Left ventricle myocardium inferior (tissue), 1 donor: ENCODE measurements at places on chromosomes 5 and 9. TPM values are rescaled to one million over a fixed set of nuclear protein-coding genes. Genes with fewer than 3 reads are reported as not detected.

SPATA31D4 gene
- not detected for total RNA-seq

GRCh38 chr9:110059461-110059860 lies 148.5 kb downstream of the C9orf152 start:
- peaks cover 4% of the 10 kb centered on the region for H3K36me3 ChIP-seq
- peaks cover 74% of the 10 kb centered on the region for H3K4me1 ChIP-seq
- H3K27me3 ChIP-seq: no peaks in the 10 kb centered on the region
- H3K4me3 ChIP-seq: no peak overlapping the region
- no peak for DNase-seq
- peak overlapping the region; percentile 47 for H3K27ac ChIP-seq

DNA sequence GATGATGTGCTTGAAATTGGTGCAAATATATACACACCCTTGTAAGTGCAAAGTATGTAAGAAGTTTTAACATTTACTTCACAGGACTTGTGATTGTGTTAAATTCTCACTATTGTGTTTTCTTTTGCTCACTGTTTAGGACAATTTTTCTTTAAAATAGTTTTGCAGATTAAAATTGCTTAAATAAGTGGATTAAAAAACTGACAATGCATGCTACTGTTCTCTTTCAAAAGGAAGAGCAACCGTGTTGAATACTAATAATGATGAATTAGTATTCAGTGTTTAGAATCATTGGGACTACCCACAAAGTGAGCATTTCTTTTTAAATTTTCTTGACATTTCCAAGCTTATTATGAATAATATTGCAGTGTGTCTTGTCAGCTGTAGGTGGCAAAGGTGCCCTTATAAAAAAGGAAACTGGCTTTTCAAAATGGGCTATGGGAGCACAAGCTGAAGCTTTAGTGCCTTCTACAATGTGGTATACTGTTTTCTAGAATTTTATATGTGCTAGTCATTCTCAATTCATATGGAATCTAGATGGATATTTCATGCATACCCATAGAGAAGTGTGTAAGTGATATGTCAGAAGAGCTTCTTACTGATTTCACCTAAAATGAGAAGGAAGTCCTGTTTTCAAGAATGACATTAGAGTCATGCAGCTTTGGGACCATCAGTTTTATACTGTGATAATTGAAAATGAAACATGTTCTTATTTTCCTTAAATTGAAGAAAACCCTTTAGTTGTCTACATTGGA lies 35.4 kb downstream of the SREK1 start:
- H3K4me3 ChIP-seq: no peak overlapping the region
- H3K27me3 ChIP-seq: no peaks in the 10 kb centered on the region
- no peak for DNase-seq
- peaks cover 70% of the 10 kb centered on the region for H3K36me3 ChIP-seq
- peaks cover 12% of the 10 kb centered on the region for H3K4me1 ChIP-seq

MCIDAS gene
- total RNA-seq: not detected

- no peak overlapping the region for H3K4me3 ChIP-seq
- H3K27ac ChIP-seq: no peak overlapping the region
- no peaks in the 10 kb centered on the region for H3K36me3 ChIP-seq
- no peak for DNase-seq
- no peaks in the 10 kb centered on the region for H3K27me3 ChIP-seq
Measured at GRCh38 chr5:178632285-178632684, 5.4 kb upstream of the CLK4 start.

DNA sequence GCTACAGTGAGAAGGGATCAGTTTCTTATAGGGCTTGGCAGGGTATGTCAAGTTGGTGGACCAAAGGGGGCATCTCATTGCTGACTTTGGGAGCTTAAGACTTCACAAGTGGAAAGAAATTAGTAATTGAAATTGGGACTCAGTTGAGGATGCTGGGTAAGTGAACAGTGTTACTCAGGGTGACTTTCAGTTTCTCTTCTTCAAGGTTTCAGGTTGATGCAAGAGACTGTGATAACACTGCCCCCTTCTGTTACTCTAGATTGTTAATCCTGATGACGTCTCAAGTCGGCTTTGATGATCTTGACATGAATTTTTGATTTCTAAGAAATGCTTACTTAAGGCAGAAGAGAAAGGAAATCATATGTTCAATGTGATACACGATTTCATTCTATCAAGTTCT lies 21.3 kb downstream of the KCTD16 start:
- no peak overlapping the region for H3K27ac ChIP-seq
- peaks cover 33% of the 10 kb centered on the region for H3K27me3 ChIP-seq
- H3K36me3 ChIP-seq: no peaks in the 10 kb centered on the region

- DNase-seq: no peak
- H3K27ac ChIP-seq: no peak overlapping the region
- H3K4me1 ChIP-seq: peaks cover 36% of the 10 kb centered on the region
- no peaks in the 10 kb centered on the region for H3K36me3 ChIP-seq
- no peaks in the 10 kb centered on the region for H3K27me3 ChIP-seq
Measured at GRCh38 chr9:13431692-13432091, 152.2 kb upstream of the MPDZ start.

GRCh38 chr9:72592502-72593403 lies 71.3 kb downstream of the TMC1 start:
- H3K4me1 ChIP-seq: peaks cover 11% of the 10 kb centered on the region
- H3K27ac ChIP-seq: no peak overlapping the region

GRCh38 chr9:107460153-107461023 lies 29.2 kb downstream of the KLF4 start:
- H3K4me3 ChIP-seq: no peak overlapping the region
- H3K4me1 ChIP-seq: peaks cover 5% of the 10 kb centered on the region
- H3K27ac ChIP-seq: no peak overlapping the region
- no peaks in the 10 kb centered on the region for H3K27me3 ChIP-seq
- no peak for DNase-seq

DNA sequence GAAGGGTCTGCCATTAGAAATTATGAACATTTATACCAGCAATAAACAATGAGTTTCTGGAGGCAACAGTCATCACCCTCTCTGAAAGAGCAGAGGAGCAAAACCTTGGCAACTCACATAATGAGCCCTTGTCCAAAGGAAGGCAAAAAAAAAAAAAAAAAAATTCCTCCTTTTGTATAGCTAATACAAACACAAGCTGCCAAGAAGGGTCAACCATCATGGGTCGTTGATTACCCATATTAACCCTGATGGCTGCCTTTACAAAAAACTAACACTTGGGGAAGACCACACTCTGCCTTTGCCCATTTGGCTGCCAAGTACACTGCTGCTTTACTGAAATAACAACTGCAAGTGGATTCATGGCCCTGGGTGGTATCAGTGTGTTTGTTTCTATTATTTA lies 272.7 kb downstream of the ADAMTSL1 start:
- H3K36me3 ChIP-seq: no peaks in the 10 kb centered on the region
- DNase-seq: no peak
- no peaks in the 10 kb centered on the region for H3K27me3 ChIP-seq
- peaks cover 4% of the 10 kb centered on the region for H3K4me1 ChIP-seq

DNA sequence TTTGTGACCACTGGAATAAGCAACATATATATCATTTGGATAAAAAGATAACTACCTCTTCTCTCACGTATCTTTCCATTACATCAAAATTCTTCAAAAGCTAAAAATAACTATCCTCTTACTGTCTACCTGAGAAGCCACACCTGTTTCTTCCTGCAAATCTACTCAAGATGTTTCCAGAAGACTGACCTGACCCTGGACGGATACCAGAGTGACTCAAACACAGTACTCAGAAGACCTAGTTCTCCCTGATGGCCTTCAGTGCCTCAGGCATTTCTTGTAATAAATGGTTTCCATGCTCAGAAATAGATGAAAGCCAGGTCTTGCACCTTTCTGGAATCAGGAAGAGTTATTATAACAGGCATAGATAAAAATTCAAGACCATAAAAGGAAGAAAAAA lies 245.9 kb upstream of the PIK3R1 start:
- no peak overlapping the region for H3K27ac ChIP-seq
- no peak overlapping the region for H3K4me3 ChIP-seq
- no peak for DNase-seq

GRCh38 chr9:113375057-113376023 lies 1.4 kb downstream of the HDHD3 start:
- peaks cover 21% of the 10 kb centered on the region for H3K36me3 ChIP-seq
- H3K4me1 ChIP-seq: peaks cover 15% of the 10 kb centered on the region
- peak overlapping the region; percentile 76 for H3K4me3 ChIP-seq
- DNase-seq: no peak
- H3K27ac ChIP-seq: no peak overlapping the region

DNA sequence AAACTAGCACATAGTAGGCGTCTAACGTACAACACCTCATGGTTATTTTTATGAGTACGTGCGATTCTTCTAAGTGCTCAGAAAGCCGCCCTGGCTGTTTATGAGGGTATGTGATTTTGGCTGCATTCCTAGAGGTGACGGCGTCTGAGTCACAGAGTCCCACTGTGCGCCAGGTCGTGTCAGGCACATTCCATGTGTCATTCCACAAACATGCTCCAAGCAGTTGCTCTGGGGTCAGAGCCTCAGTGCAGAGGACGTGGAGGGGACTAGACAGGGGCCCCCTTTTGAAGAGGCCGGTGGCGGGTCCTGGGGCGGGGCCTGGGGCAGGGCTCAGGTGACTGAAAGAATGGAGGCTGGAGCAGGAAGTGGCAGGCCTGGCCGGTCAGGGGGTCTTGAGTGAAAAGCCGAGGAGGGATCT lies 51.9 kb downstream of the NEK6 start:
- H3K4me1 ChIP-seq: no peaks in the 10 kb centered on the region
- no peak for DNase-seq
- H3K27ac ChIP-seq: no peak overlapping the region
- no peak overlapping the region for H3K4me3 ChIP-seq
- H3K27me3 ChIP-seq: no peaks in the 10 kb centered on the region

DNA sequence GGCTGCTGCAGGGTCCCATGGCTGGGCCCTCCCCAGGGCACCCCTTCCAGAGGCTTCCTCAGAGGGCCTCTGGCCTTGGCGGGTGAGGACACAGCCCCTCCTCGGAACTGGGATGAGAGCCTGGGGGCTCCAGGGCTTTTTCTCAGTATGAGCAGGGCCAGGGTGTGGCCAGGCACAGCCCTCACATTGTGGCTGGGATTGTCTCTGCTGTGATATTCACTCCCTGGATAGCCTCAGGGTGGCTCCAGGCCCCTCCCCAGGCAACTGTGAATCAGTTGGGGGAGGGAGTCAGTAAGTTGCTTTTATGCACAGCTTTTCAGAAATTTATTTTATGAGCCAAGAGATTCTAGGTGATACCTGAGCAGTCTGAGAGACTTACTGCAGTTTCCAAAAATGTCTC lies 135.7 kb downstream of the CACNA1B start:
- peaks cover 21% of the 10 kb centered on the region for H3K27me3 ChIP-seq
- no peak overlapping the region for H3K27ac ChIP-seq
- no peak for DNase-seq

DNA sequence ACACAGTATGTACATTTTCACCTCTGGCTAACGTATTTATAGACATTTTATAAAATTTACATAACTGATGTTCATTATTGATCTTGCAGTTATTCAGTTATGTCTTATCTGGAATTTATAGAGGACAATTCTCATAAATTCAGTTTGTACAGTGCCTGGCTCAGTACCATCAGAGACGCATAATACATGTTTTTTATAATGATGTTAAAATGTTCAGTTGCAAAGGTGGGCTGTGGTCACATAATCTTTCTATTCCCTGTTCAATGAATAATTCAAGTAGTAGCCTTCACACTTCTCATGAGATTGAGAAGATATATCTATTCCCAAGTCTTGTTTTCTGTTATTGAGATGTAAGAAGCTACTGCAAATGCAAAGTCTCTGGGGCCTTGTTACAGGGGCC lies 393.1 kb upstream of the ARRDC3 start:
- H3K4me1 ChIP-seq: no peaks in the 10 kb centered on the region
- no peak overlapping the region for H3K4me3 ChIP-seq
- no peaks in the 10 kb centered on the region for H3K36me3 ChIP-seq
- H3K27me3 ChIP-seq: no peaks in the 10 kb centered on the region

CATSPER3 gene
- total RNA-seq: 0.49 TPM

RGS14 gene
- 4.6 TPM for total RNA-seq

GRCh38 chr5:32984851-32985610 lies 273.9 kb downstream of the NPR3 start:
- no peak overlapping the region for H3K27ac ChIP-seq
- no peak for DNase-seq
- H3K4me1 ChIP-seq: no peaks in the 10 kb centered on the region
- H3K27me3 ChIP-seq: no peaks in the 10 kb centered on the region

DNA sequence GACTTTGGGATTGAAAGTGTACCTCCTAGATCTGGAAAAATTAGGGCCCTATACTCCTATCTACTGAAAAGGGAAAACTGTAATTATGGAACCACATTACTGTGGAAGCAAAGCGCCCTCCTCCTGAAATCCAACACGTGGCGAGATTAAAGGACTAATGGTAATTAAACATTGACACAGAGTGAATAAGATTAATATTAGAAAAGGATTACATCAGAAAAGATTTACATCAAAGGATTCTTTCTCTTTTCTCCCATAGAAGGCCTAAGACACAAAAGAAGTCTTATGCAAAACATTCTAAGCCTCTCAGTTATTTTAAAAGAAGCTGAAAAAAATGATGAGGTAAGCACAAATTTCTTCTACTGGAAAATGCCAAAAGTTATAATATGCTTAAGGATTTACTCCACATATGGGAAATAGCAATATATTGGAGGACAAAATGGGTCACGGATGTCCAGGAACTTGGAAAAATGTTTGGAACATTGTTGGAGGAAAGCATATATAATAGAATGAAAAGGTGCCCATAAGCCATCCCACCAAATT lies 227.8 kb downstream of the TRPM3 start:
- H3K4me1 ChIP-seq: no peaks in the 10 kb centered on the region
- DNase-seq: no peak
- H3K36me3 ChIP-seq: no peaks in the 10 kb centered on the region
- no peak overlapping the region for H3K4me3 ChIP-seq
- no peaks in the 10 kb centered on the region for H3K27me3 ChIP-seq

DNA sequence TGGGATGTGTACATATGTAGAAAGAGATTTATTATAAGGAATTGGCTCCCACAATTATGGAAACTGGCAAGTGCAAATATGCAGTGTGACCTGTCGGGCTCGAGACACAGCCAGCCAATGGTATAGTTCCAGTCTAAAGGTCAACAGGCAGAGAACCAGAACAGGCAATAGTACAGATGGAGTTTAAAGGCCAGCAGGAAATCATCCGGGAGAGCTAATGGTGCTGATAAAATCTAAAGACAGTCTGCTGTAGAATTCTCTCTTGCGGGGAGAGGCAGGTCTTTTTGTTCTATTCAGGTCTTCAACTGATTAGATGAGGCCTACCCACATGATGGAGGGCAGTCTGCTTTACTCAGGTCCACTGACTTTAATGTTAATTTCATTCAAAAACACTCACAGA lies 21.8 kb downstream of the ANKRD31 start:
- DNase-seq: no peak
- no peaks in the 10 kb centered on the region for H3K36me3 ChIP-seq
- H3K27me3 ChIP-seq: no peaks in the 10 kb centered on the region
- H3K4me3 ChIP-seq: no peak overlapping the region
- H3K27ac ChIP-seq: no peak overlapping the region

LCN9 gene
- total RNA-seq: not detected

DNA sequence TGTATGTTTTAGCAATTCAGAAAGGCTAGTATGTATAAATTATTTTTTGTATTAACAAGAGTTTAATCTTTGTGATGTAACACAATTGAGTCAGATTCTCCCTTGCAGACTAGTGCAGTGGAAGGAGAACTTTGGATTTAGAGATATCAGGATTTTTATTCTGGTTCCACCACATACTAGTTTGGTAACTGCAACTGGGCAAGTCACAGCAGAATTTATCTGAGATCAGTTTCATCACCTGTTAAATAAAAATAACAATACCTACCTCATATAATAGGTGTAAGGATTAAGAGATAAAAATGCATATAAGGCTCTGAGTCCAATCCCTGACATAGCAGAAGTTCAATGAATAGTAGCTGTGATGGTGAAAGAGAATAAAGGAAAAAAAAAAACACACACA lies 34.0 kb upstream of the ZNF462 start:
- H3K27me3 ChIP-seq: no peaks in the 10 kb centered on the region
- H3K27ac ChIP-seq: no peak overlapping the region
- H3K4me1 ChIP-seq: peaks cover 19% of the 10 kb centered on the region
- H3K36me3 ChIP-seq: no peaks in the 10 kb centered on the region
